ENCODE measurements at places on chromosomes 4 and X.

- no peak for DNase-seq
These were observed 426.8 kb downstream of the HNRNPD start for GRCh38 chr4:81946996-81947395.

DNA sequence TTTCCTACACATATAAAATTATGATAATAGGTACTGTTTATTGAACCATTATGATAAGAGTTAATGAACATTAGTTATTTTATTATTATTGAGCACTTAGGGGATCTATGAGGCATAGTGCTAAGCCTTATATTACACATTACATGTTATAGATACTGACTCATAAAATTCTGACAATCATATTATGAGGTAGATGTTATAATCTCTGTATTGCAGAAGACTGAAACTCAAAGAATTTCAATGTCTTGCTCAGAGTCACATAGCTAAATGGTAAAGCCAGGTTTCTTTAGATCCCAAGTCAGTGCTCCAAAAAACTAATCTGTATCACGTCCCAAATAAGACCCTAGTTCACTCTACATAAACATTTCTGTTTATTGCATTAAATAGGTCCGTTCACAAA lies 207.2 kb upstream of the CNKSR2 start:
- no peak for DNase-seq

GRCh38 chr4:63430105-63430504 lies 979.1 kb downstream of the TECRL start:
- DNase-seq: no peak

DNA sequence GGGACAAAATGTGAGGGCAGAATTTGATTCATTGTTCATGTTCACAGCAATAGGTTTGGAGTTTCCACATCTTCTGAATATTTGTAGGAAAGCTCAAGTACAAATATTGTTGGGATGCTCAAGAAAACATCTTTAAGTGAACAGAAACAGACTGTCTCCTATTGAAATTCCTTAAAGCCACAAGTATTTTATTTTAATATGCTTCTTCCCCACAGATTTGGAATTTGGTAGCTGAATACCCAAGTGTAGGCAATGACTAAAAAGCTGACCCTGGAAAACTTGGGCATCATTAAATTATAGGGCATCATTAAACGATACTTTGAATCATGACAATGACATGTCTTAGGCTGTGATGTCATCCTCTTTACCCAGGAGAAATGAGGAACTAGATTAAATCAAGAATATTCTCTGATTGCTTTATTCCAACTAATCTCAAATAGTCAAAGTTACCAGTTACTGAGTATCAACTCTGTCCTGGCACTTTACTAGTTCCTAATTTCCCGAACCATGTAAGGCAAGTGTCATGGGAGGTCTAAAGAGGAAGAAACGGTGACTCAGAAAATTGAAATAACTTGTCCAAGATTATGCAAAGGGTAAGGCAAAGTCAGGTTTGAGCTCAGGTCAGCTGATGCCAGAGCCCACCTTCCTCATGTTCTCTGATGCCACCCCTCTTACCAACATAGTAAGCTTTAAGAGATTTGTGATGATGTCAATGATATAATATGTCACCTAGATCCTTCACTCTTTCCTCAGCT lies 223.1 kb upstream of the LEF1 start:
- DNase-seq: no peak

All from erythroblast (primary cell).